ENCODE measurements at places on chromosomes 11 and 22.

DNA sequence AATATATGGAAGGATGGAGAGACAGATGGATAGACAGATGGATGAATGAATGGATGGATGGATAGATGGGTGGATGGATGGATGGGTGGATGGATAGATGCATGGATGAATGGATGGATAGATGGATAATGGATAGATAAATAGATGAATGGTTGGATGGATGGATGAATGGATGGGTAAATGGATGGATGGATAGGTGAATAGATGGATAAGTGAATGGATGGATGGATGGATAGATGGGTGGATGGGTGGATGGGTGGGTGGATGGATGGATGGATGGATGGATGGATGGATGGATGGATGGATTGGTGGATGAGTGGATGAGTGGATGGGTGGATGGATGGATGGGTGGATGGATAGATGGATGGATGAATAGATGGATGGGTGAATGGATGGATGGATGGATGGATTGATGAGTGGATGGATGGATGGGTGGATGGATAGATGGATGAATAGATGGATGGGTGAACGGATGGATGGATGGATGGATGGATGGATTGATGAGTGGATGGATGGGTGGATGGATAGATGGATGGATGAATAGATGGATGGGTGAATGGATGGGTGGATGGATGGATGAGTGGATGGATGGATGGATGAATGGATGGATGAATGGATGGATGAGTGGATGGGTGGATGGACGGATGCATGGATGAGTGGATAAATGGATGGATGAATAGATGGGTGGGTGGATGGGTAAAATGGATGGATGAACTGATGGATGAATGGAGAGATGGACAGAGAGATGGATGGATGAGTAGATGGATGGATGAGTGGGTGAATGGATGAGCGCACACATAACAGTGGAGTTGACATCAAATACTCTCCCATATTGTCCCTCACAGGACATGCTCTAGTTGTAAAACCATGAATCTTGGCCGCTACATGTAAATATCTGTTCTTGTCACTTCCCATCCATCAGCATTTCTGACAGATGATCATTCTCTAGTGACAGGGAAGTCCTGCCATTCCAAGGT, 8.8 kb downstream of the LSP1 start:
- DNase-seq, result no peak

DNA sequence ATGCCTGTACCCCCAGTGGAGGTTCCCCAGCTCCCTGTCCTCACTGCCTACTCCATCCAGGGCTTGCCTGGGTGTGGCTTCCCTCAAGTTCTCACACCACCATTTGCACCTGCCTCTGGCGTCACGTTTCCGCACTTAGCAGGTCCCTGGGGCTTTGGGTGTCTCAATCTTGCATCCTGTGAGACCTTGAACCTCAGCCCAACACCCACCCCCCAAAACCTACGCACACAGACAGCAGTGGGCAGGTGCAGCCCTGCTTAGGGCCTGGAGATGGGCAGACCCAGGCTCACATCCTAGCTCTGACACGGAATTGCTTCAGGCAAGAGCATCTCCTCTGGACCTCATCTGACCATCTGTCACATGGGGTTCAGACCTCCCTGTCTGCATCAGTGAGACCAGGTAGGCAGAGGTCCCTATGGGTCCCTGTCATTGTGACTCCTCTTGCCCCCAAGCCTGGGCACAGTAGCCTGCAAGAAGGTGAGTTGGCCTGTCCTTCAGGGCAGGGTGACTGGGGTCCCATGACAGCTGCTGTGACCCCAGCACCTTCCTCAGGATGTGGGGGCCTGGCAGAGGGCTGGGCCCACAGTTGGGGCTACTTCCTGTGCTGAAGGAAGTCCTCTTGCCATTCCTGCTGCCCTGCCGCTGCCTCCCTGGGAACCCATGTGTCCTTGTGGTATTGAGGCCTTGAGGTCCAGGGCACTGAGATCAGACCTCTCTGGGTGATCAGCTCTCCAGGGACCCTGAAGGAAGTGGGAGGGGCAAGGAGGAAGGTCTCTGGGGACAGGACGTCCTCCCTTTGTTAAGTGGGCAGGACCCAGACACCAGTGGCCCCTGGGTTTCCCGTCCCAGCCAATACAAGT, 2.0 kb downstream of the SIPA1 start:
- no peak for DNase-seq

DNA sequence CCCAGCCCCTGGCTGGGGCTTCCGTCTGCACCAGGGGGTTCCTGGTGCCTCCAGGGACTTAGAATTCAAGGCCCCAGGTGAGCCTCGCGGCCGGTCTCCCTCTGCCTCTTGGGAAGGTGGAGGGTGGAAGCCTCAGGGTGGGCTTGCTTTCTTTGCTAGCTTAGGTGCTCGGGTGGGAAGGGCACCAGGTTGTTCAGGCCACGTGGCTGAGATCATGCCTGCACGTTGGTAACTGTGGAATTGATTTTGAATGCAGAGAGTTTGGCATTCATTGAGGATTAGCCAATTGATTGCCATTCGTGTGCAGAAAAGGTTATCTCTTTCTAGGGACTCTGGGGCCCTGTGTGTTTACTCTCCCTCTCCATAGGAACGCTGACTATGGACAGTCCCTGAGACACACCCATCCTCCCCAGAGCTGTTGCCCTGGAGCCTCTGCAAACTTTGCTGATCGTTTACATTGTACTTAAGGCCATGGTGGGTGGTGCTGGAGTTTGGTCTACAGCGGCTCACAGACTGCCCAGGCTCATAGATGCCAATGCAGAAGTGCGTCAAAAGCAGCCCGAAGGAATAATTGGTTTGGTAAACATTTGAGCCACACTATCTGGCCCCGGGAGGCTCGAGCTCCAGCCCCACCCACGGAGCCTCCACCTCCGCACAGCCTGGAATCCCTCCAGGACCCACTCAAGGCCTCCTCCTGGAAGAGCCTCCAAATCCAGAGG, 1457.7 kb downstream of the BRD1 start:
- no peak for DNase-seq

GRCh38 chr11:3837793-3838192, 3.0 kb downstream of the RHOG start:
- DNase-seq, result no peak

- no peak for DNase-seq
These were observed 105.5 kb upstream of the TOP3B start for GRCh38 chr22:22087854-22088657.

GRCh38 chr11:73386016-73386415, 9.8 kb downstream of the RELT start:
- no peak for DNase-seq

DNA sequence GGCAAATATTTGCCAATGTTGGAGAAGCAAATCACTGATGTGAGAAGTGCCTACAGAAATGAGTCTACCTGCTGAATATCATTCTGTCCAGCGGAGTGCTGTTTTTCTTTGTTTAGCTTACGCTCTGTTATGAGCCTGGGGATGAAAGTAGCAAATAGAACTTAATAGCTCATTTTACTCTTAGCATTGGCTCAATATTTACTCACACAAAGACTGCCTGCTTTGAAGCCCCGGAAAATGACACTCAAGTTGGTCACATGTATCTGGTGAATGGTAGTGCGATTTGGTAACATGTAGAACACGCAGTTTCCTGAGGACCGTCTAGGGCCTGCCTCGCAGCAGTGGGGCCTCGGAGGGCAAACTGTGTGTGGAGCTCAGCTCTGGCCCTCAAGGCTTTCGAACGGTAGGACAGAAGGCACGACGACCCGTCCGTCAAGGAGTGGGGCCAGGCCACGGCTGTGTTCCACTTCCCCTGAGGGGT, 38.9 kb downstream of the TBC1D22A start:
- DNase-seq, result no peak

- DNase-seq, result no peak
These were observed 976 bp downstream of the HBD start for GRCh38 chr11:5233307-5233706.

GRCh38 chr11:126496576-126497337, 141.3 kb downstream of the ST3GAL4 start:
- no peak for DNase-seq

GRCh38 chr11:112831969-112832766, 129.1 kb upstream of the NCAM1 start:
- DNase-seq, result no peak

DNA sequence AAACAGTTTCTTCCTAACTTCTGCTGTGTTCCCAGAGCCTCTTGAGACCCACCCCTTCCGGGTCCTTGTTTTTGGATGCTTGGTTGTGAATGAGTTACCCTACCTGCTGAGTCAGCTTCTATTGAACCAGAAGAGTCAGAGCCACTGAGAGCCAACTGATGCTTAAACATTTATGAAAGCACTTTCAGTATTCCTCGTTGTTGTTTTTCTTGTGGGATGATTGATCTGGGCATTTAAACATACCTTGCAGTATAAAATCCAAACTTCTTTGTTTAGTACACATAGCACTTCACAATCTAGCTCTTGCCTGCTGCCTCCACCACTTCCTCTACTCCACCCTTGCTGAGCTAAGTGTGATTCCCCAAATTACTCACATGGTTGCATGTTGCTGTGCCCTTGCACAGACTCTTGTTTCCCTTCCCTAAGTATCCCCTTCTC, 5.5 kb downstream of the PRSS23 start:
- DNase-seq, result no peak

- no peak for DNase-seq
These were observed 40.8 kb upstream of the PPARA start for GRCh38 chr22:46109474-46110003.

GRCh38 chr11:32911413-32911812, 18.8 kb downstream of the QSER1 start:
- DNase-seq, result no peak

GRCh38 chr22:44366372-44367300, 53.9 kb upstream of the SHISAL1 start:
- no peak for DNase-seq

DNA sequence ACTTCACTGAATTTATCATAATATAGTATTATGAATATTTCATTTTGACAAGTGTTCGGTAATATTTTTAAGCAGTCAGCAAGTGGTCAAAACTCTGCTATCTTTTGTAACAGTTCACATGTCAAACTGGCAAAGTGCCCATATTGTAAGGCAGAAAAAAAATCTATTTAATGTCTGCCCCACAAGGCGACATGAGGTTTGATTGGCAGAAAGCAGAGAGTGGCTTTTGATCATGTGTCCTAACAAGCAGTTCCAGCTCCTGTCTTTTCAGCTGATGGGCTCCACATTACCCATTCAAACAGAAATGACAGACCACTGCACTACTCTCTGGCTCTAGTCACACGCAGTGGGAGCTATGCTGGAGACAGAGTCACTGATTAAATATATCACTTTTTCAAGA, 59.0 kb downstream of the SOX6 start:
- DNase-seq, result no peak

DNA sequence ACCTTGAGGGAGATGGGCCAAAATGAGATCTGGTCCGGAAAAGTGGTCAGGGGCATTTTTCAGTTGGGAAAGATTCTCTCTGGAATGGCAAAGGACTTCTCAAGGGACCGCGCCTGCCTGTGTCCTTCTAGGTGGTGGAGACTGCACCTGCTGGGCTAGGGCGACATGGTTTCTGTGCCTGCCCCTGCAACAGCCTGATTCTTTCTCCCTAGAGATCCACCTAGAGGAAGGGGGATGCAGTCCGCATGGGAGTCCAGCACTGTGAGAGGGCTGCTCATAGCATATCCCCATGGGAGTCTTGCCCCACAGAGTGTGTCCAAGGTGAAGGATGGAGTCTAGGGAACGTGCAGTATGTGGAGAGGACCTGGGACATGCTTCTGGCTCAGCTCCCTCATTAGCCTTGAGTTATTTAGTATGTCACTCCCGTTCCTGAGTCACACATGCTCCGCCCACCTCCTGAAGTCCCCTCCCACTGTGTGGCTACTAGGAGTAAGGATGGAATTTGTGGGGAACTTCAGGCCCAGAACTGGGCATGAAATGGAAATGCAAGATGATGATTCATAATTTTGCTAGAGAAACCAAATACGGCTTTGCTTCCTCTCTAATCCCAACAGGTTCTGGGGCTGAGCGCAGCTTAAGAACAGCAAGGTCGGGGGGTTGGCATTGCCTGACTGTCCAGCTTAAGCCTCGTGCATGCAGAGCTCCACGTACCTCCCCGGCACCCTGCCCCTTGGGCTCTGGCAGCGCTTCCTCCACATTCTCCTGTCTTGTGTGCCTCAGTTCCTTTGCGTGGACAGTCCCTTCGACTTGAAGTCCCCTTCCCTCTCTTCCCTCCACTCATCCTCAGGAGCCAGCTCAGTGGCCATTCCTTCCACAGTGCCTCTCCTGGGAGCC, 35.0 kb downstream of the GRIK4 start:
- DNase-seq, result no peak

DNA sequence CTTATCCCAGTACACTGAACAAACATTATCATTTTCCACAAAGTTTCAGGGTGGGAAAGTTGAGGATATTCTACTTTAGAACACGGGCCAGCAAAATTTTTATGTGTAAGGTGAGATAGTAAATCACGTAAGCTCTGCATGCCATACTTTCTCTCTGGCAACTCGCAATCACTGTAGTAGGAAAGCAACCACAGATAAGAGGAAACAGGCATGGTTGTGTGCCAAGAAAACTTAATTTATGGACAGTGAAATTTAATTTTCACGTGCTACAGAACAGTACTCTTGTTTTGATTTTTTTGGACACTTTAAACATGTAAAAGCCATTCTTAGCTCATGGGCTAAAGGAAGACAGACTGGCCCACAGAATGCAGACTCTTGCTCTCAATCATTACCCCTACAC, 82.5 kb downstream of the LARGE1 start:
- DNase-seq, result no peak

GRCh38 chr22:49567899-49568750, 259.5 kb downstream of the BRD1 start:
- no peak for DNase-seq

GRCh38 chr22:31055635-31056159, 25.4 kb upstream of the SMTN start:
- no peak for DNase-seq

- no peak for DNase-seq
These were observed 45.4 kb upstream of the RCN1 start for GRCh38 chr11:32045456-32045855.

DNA sequence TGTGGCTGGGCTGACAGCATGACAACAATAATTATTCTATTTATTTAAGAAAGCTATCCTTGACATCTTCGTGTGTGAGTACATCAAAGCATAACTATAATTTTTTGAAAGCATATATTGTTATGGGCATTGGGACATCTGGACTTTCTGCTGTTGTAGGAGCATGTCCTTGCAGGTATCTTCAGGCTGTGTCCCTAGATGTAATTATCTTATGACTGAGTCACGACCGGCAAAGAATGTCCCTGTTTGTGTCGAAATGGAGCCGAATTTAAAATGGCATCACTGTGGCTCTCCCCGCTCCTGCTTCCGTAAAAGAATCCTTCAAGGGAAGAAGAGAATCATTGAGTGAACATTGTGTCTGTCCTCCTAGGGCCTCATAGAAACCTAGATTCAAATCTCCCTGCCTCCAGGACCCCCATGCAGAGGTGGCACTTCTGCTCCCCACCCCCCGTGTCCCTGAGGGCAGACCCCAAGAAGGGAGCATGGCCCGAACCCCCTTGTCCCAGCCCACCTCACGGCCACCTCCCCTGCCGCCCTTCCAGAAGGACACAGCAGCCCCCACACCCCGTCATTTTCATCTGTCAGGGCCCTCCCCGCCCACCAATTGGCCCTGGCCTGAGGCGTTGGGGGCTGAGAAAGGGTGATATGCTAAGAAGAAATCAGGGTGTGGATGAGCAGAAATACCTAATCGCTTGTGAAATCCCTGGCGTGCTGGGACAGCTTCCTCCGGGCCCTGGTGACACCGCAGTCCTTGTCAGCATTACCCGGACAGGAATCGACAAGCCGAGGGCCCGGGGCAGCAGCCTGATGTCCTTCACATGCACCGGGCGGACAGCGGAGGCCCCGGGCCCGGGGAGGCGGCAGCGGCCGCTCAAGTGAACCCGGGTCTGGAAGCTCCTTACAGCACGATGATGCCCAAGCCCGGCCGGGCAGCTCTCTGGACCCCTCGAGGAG, 48.6 kb upstream of the SLC22A12 start:
- no peak for DNase-seq

All from activated naive CD4-positive, alpha-beta T cell treated with anti-CD3 and anti-CD28 coated beads, Interleukin-2, amount 50 U/mL, for 16 hours (primary cell).